ENCODE measurements at places on chromosomes 7 and 10.
A peak's percentile ranks its signal among the peaks of the same experiment; 100 is the strongest.

DNA sequence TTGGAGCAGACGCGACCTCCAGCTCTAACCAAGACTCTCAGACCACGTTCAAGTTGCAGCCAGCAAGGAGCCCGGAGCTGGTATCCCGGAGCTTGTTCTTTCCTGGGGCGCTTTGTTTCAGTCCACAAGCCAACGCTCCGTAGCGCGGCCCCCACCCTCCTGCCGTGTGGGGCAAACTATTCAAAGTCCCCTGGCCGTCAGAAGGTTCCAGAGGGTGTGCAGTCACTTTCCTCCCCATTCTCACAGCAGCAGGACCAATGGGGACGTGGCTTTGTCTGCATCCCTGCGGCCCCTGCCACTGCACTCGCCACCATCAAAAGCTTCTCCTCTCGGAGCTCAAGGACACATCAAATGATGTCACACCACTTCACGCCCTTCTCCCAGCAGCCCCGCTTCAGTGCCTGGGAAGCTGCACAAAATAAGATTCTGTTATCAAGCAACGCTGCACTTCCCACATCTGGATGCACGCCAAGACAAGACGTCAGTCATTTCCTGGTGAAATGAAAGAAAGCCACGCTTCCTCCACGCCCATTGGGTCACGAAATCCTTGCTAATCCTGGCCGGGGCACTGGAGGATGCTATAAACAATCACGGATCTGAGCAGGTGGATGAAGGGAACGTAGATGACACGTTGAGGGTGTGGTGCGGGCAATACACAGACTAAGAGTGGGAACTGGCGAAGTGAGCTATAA lies 348.2 kb downstream of the PTPRN2 start:
- no peak for DNase-seq

DNA sequence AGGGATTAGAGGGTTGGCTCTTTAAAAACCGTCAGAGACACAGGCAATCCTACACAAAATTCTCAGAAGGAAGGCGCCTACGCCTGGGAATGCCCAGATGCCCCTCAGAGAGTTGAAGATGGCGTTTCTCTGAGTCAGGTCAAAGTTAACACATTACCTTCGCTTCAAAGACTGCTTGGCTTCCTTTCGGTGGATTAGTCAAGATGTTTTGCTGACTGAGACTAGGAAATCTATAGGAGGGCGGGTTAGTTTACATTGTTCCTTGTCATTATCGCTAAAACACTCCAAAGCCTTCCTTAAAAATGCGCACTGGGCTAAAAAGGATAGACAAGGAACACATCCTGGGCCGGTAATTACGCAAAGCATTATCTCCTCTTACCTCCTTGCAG lies 995 bp upstream of the CFTR start:
- DNase-seq, result no peak

DNA sequence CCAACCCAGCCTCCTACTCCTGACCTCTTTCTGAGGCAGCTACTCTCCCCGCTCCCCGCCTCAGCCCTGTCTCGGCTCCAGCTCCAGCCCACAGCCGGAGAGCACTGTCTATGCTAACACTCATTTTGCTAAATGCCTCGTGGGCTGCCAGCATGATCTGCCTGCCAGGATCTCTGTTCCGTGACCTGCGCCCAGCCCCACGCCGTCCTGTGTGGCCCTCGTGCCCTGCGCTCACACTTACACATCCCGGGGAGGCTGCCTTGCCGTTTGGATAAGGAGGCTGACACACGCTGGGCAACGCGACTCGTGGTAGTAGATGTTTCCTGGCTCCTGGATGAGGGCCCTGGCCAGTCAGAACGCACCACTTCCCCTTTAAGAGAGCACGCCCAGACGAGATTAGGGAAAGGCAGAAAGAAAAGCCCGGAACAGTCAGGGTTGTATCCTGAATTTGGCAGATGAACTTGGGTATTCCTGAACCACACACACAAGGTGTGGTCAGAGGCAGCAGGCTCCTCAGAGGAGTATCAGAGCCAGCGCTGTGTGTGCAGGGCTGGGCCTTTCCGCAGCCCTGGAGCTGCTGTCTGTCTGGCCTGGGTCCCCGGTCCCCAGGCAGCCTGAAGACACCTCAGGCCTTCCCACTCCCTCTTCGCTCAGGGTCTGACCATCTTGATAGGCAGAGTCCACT lies 97.7 kb upstream of the EFCAB10 start:
- peak; percentile 37 for DNase-seq

GRCh38 chr10:79181698-79182521 lies 113.1 kb downstream of the ZMIZ1 start:
- no peak for DNase-seq

DNA sequence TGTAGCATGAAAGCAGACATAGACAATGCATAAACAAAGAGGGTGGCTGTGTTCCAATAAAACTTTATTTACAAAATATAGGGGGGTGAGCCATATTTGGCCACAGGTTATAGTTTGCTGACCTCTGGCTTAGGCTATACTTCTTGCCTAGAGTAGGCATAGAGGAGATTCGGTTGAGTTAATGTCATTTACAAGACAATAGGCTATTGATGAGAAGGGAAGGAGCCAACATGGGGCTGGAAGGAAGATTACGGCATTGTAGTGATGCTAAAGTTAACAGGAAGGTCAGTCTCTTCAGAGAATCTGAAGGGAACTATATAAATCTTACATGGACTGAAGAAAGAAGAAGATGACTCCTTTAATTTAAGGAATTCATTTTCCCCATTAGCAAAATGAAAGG lies 463.5 kb downstream of the HTR7 start:
- no peak for DNase-seq

GRCh38 chr10:117581961-117582360 lies 39.4 kb downstream of the EMX2 start:
- no peak for DNase-seq

DNA sequence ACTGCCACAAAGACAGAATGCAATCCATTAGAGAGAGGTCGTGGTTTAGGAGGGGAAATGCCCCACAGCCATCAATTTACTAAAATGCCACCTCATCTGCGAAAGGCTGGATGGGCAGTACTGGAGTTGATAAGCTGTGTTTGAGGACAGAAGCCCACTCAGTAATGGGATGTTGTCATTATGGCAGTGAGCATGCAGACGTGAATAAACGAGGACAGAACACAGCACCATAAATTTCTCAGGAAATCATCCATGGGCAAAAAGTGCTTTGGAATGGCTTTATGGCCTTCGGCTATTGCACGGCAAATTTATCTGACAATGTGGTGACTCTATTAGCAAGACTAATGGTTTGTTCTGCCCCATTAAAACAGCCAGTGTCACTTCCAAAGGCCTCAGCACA lies 15.9 kb upstream of the C10orf53 start:
- DNase-seq, result no peak

Data from activated CD4-positive, alpha-beta T cell treated with anti-CD3 and anti-CD28 coated beads, Interleukin-2, amount 10 ng/mL, durations not matched to agents 7 days and 5 days (primary cell).